ENCODE measurements at places on chromosomes 11 and 22.

- no peak for DNase-seq
Observed at GRCh38 chr11:30725645-30726195, 139.6 kb upstream of the MPPED2 start.

DNA sequence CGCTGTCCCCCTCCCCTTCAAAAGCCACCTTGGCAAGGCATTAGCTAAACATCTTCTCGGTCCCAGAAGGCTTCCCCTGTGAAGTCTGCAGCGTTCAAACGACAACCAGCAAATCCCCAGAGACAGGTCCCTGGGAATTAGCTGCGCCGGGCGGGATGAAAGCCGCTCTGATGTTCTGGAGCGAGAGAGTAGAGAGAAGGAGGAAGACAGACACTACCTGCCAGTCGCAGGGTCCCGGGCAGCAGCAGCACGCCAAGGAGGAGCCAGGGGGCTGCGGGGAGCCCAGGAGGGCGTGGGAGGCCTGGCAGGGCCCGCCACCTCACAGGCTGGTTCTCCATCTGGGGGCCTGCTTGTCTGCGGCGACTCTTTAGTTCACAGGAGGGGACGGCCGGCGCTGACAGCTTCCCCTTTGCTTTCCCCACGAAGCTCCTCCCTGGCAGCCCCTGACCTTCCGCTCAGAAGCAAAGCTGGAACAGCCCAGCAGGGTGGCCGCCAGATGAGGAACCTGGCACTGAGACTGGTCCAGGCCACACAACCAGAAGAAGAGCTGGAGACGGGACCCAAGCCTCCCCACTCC is at the start of gene NFAM1:
Gene NFAM1 (minus strand): TSS at position 384 of the 577 bp plus-strand sequence. CDS start 46 bp downstream, at position 338.
- DNase-seq, result no peak

DNA sequence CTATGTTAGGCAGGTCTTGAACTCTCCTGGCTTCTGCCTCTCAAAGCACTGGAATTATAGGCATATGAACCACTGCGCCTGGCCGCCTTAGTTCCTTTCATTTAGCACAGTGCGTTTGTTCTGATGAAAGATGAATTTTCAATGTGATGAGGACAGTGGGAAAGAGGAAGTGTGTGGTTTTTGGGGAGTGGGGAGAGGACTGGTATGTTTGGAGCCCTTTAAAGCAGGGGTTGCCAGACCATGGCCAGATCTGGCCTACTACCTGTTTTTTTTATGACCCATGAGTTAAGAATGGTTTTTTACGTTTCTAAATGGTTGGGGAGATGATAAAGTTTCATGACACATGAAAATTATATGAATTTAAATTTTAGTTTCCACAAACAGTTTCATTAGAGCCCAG is 12.5 kb downstream of the ATXN10 start:
- DNase-seq, result no peak

DNA sequence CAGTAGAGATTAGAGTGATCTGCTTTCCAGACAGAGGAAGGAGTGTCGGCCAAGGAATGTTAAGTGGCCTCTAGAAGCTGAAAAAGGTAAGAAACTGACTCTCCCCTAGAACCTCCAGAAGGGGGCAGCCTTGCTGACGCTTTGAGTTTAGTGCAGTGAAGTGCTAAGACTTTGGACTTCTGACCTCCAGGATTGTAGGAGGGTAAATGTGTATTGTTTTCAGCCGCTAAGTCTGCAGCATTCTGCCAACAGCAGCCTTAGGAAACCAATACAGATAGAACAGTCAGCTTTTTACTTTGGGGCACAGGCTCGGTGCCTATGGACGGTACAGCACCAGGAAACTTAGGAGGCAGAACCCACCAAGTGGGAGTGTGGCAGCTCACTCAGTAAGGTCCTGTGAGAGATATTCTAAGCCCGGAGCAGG is 3.6 kb upstream of the TBC1D22A start:
- no peak for DNase-seq
